ENCODE measurements at places on chromosomes 3 and 15.
A peak's percentile ranks its signal among the peaks of the same experiment; 100 is the strongest.

DNA sequence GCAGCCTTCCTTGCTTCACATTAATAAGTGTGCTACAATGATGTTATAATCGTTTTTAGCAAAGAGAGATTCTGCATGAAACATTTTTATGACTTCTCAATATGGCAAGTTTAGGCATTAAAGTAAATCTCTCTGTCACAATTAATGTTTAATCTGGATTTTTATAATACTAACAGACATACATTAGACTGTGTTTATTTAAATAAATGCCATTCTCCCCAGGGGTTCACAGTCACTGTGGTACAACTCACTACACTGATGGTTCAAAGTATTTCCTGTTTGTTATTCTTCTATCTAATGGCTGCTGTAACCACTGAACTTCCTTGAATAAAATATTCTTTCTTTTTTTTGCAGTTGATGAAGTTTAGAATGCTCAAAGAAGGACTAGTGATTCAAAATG, 59.0 kb downstream of the SLC12A1 start:
- no peak for DNase-seq

- DNase-seq = no peak
Observed at GRCh38 chr3:14521611-14522010, 18.5 kb downstream of the GRIP2 start.

DNA sequence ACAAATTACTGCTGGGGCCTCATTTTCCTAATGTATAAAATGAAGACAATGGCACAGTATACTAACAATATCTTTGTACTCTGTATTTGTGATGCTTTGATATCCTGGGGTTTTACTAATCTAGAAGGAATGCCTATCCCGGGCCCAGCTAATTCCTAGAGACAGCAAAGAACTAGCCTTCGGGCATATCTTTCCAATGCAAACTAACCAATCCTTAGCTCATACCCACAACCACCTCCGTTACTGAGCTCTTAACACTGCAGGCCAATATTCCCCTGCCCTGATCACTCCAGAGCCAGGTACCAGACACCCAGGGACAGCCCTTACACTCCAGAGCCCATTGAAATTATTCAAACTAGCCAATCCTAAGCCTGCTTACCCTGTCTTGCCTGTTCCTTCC, 309.0 kb downstream of the ULK4 start:
- no peak for DNase-seq

DNA sequence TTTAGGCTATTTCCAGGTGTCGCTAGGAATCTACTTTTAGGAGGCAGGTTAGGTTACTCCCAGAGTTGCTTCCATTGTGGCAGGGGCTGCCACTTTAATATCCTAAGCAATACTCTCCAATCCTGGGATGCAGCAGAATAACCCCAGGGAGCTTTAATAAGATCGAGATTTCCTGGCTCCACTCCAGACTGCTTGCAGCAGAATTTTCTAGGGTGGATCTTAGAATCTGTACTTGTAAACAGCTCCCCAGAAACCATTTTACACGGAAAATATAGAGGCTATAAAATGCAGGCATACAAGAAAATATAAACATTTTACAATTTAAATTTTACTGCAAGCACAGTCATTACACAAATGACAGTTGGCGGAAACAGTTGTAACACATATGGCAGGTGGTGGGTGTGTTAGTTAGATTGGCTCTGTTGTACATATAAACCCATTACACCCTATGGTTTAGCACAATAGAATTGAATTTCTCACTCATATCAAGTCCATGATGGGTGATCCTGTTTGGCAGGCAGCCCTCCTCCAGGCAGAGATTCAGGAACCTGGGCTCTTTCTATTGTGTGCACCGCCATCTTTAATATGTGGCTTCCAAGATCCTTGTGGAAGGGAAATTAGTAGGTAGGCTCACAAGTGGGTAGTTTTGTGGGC, 35.0 kb upstream of the TNFAIP8L3 start:
- no peak for DNase-seq

DNA sequence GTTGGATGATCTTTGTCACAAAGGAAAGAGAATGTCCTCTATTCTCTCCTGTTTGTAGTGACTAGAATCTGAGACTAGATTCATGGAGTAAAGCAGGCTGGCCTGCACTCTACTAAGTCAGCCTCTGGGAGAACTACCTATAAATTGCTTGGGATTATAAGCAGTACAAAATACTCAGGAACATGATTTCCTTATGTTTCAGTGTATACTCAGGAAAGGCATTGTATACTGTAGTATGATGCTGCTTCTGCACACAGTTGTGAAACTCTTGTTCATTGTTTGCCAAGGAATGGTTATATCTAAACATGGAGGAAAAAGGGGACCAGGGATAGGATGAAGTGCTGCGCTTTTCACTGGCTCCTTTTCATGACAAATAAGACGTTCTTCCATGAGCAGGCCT, 49.2 kb downstream of the OXSR1 start:
- no peak for DNase-seq

DNA sequence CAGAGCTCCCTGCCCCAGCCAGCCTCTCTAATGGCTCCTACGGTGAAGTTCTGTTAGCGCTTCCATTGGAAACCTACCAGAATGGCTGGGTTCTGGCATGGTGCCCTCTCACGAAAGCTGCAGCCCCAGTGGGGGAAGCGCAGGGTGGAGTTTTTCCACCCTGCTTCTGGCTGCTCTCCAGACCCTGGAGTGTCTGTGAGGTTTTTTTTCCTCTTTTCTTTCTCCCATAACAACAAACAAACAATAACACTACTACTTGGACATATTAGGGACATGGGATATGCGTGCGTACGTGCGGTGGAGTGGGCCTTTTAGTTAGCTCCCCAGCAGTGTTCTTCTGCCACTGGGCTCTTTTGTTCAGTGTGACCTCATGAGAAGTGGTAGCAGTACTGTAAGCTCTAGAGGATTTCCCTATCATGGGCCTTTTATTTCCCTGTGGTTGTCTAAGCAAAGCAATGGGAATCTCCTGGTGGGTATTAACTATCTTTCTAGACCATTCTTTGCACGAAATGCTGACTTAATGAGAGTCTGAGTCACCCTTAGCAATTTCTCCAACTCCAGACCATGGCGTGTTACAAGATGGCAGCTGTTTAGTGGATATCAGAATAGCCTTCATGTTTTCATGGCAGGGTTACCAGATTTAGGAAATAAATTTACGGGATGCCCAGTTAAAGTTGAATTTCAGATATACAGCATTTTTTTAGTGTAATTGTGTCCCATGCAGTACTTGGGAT, 161.9 kb downstream of the FNDC3B start:
- peak; percentile 33 for DNase-seq
